ENCODE measurements at places on chromosomes 1 and 21.

DNA sequence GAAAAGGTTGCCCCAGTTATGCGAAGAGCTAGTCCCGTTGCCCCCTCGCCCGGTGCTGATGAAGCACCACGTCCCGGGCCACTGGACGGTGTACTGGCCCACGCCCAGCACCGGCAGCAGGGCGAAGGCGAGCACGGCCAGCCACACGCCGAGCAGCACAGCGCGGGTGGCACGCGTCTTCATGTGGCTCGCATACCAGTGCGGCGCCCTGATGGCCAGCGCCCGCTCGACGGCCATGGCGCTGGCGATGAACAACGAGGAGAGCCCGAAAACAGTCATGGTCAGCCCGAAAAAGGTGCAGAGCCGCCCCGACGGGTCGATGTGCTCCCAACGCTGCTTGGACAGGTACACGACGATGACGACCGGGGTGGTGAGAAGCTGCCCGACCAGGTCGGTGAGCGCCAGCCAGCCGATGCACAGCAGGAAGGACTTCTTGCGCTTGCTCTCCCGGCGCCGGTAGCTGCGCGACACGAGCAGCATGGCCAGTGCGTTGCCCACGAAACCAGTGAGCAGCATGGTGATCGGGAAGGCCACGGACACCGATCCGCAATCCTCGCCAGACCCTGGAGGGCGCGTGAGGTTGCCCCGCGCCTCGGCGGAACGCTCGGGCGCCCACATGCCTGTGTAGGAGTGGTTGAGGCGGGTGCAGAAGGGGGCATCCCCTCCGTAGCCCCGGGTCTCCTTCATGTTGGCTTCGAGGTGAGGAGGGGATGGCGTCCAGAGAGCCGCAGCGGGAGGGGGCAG, 553 bp downstream of the PTGER3 start:
- no peak for DNase-seq

DNA sequence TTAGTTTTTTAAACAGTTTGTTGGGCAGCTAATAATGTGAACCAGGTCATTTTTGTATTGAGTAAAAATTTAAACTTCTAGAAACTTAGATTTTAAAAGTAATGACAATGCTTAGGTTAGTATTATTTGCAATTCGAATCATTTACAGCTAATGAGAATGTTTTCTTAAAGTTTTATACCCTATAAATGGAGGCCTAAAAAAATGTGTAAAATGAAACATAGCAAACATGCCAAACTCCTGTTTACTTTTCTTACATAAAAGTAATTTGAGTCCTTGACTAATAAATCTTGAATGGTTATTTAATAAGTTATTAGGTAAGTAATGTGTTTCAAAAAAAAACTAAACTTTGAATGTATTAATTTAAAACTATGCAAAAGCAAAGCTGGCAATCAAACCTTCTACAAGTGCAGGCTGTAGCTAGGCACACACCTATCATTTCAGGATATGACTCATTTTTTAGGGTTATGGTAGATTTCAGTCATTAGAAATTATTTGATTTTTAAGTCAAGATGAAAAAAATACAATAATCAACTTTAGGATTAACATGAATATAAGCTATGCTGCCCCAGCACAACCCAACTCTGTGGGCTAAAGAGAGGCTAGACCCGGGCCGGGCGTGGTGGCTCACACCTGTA, 41.5 kb downstream of the CLSTN1 start:
- no peak for DNase-seq

DNA sequence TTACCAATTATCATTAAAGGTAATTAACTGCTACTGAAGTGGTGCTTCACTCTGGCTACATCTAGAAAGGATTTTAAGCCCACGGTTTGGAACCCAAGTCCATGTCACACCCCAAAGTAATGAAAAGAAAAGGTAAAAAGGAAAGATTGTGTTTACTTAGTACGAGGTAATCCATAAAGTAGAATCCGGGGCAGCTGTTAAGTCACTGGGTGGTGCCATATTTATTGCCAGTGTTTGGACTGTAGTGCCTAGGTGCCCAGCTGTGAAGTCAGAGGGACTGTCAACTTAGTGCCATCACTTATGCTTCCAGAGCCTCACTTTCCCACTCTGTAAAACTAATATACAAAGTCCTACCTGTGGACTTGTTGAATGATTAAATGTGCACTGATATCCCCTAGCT, 52.2 kb upstream of the GRHL3 start:
- peak; percentile 66 for DNase-seq

DNA sequence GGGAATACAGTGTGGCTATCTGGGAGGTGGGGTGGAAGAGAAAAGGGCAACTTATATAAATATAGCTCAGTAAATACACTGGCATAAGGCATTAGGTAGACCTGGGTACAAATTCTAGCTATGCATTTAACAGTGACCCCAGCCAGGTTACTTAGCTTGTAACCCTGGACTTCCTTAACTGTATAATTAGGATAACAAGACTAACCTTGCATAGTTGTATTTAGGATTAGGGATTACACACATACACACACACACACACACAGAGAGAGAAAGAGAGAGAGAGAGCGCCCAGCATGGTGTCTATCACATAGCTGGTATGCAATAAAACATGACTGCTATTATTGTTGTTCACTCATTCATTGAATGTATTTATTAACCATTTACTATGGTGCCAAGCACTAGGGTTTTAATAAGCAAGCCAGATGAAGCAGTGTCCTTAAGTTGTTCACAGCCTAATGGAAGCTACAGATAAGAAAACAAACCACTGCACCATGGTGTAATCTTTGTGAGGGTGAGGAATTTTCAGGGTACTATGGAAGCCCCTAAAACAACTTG, 251.4 kb downstream of the ZNF648 start:
- no peak for DNase-seq

GRCh38 chr1:65221638-65222339, 73.8 kb downstream of the AK4 start:
- DNase-seq: no peak

- no peak for DNase-seq
These were observed 23.2 kb upstream of the SYCP1 start for GRCh38 chr1:114831276-114831994.

DNA sequence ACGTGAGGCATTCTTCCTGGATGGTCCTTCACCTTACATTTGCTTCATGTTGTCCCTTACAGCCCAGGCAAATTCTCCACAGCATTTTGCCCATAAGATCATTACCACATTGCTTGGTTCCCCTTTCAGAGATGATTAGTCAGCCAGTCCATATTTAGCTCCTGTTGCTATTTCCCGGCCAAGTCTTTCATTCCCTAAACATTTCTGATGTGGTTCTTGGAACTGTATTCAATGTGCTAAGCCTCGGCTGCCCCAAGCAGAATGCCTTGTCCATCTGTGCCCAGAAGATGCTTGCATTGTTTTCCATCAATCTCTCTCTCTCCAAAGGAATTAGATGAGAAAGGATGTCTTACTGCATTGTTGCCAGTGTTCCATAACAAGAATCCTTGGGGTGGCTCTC, 420.9 kb upstream of the CAMK1G start:
- no peak for DNase-seq

DNA sequence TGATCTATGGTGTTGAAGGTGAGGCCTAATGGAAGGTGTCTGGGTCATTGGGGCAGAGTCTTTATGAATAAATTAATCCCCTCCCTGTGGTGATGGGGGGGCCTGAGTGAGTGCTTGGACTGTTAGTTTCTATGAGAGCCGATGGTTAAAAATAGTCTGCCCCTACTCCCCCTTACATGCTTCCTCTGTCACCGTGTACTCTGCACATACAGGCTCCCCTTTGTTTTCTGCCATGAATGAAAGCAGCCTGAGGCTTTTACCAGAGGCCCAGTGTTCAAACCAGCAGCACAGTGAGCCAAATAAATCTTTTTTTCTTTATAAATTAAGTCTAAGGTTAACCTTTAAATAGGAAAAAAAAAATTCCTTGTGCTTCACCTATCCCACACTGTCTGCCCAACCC, 657.0 kb downstream of the AMY1C start:
- no peak for DNase-seq

Data from HT-29 (cell line).